ENCODE measurements at places on chromosomes 13 and 19.

- no peak for DNase-seq
Observed at GRCh38 chr19:5099701-5100221, 130.8 kb downstream of the KDM4B start.

DNA sequence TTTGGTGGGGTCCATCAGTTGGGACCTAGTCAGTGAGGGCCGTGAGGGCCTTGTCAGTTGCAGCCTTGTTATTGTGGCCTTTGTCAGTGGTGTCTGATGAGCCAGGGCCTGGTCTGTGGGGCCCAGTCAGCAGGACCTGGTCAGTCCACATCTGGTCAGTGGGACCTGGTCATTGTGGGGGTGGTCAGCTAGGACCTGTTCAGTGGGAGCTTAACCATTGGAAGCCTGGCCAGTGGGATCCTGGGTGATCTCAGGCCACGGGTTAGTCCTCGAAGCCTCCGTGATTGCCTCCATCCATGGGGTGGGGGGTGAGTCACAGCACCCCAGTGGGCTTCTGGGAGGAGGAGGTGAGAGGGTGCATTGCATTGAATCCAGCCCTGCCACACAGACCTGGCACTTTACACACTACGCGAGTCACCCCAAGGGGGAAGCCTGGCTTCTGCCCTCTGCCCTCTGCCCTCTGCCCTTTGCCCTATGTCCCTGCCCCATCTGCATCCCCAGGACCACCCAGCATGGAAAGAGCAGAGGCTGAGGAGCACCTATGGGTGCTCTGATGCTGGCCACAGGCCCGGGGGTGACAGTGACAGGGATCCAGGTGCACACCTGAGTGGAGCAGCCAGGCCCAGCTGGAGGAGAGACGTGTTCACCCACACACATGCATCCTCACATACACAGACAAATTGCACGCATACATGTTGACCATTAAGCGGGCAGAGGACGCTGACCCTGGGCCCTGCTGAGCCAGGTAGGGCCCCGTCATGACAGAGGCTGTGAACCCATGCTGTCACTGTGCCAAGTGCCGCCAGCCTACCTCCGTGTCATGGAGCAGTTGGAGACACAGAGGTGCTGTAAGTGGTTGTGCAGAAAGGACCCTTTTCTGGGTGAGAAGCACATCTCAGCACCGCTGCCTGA is 59.8 kb upstream of the TPM4 start:
- no peak for DNase-seq

DNA sequence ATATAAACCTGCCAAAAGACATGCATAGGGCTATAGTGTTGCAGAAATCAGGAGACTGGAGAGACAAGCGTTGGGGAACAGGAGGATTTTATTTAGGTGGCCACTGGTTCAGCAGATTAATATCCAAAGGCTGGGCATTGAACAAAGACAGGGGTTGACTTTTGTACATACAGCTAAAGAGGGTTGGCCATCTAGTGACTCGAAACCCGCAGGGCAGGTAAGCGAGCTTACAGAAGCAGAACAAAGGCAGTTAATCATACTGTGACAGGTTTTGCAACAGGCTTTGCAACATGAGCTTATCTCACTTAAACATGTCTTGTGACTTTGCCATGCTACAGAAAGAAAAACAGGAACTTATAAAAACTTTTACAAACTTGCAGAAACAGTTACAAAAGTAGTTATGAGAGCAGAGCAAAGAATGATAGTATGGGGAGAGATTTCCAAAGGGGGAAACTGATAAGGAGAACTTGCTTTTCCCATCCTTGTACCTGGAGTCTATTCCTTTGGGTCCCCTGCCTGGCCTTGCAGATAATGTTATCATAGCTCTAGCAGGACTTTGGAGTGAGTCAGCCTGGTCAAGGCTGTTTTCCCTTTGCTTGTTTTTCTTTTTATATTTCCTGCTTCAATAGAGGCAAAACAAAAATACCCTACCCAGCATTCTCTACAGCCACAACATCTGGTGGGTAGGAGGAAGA is 234.2 kb downstream of the PCDH17 start:
- DNase-seq, result no peak

DNA sequence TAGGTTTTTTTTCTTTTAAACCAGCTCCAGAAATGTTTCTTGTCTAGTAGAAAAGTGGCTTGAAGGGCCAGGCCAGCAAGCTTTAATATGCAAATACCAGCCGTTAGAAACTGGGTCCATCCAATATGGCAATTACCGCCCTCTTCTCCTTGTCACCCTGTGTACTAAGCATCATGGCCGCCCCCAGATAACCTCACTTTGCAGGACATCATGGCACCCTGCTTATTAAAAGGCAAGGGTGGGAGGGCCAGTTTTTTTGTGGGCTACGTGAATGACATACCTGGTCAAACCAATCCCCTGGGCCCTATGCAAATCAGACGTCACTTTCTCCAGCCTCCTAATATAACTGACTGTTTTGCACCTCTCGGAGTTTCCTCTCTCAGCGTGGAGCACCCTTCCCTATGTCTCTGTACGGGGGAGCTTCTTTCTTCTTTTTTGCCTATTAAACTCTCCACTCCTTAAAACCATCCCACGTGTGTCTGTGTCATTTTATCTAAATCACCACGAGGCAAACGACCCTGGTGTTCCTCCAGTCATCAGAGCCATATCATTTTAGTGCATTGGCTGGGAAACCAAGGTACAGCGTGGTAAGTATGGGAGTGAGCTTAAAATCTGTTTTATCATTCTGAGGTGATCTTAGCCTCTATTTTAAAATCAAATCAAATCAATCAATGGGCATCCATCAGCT is 27.7 kb downstream of the OXGR1 start:
- DNase-seq, result no peak

DNA sequence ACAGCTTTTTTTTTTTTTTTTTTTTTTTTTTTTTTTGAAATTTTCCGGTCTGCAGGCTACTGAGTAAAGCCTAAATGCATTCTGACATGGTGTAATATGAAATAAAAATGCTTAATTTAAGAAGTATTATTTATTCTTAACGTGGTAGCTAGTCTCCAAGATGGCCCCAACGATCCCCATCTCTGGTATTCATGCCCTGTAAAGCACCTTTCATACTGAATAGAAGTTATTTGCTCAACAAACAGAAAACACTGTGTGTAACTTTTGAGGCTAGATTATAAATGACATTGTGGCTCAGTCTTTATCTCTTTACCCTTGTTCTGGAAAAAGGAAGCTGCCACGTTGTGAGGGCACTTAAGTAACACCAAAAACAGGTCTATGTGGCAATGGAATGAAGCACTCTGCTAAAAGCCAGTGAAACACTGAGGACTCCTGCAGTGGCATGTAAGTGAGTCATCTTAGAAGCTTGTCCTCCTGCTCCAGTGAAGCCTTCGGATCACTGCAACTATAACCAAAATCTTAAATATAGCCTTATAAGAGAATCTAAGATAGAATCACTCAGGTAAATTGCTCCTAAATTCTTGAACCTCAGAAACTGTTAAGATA is 128.7 kb downstream of the UGGT2 start:
- DNase-seq, result peak; percentile 77

- DNase-seq, result no peak
Observed at GRCh38 chr19:55249841-55250240, 9.0 kb downstream of the PPP6R1 start.

GRCh38 chr19:43731846-43732245 is 16.0 kb downstream of the IRGC start:
- no peak for DNase-seq

DNA sequence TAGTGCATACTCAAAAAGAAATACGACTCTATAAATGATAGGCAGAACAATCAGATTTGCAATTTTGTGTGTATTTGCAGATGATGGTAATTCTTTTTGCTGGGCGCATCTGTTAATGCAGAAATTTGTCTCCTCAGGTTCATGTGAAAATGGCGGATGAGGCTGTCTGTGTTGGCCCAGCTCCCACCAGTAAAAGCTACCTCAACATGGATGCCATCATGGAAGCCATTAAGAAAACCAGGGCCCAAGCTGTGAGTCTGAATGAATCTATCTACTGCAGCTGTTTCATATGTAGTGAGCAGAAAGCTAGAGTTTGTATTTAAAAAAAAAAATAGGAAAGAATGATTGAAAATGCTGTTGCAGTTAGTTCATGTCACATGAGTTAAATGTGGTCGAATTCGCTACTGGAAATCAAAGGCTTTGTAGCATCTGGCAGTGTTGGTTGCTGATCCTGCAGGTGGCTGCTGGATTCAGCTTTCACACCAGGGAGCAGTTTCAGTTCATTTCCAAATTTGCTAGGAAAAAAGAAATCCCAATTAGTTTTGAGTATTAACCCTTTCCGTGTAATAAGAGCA is 66.0 kb downstream of the PCCA start:
- no peak for DNase-seq

DNA sequence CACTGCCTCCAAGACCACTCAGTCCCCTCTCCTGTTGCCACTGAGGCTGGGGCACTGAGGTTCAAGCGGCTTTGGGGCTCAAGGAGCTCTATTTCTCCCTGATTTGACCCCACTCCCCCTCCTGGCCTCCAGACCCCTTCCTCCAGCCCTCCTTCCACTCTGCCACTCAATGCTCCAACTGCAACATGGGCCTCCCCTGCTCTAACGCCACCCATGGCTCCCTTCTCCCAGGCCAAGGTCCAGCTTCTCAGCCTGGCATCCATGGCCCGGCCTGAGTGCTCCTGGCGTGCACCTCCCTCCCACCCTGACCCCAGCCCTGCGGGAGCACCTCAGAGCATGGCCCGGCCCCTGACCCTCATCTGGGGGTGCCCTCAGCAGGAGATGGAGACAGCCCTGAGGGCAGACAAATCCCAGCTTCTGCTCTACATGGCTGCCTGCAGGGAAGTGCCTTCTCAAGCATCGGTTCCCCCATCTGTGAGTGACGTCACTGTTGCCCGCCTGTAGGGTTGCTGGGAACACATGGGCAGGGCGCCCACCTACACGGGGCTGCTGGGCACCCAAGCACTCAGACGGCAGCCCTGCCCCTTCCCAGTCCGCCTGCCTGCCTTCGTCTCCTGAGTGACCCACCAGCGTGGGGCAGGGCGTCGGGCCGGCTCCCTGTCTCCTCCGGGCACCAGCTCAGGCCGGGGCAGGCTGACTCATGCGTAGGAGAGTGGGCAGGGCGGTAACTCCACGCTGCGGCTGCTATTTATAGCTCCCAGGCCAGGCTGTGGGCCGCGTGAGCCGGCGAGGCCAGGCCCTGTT is 1.6 kb upstream of the DIRAS1 start:
- no peak for DNase-seq

Measured in fibroblast of skin of right quadriceps (primary cell).